ENCODE measurements at places on chromosomes 12 and 14.

GRCh38 chr12:95963096-95963495 is 20.0 kb downstream of the AMDHD1 start:
- no peak for DNase-seq

DNA sequence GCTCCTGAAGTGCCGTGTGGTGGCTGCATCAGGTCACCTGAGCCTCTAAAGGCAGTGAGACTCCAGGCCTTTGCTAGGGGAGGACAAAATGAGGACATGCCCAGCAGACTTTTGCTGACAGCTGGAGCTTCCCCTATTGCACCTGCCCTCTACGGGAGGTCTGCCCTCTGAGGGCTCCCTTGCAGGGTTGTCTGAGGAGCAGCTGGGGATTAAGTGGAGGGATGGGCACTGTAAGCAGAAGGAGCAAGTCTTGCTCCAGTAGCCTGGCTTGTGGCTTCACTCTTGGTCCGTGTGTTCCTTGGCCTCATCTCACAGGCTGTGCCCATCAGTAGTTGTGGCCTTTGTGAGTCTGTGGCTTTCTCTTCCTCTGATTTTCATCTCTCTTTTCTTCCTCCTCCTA is 66.9 kb upstream of the NRXN3 start:
- DNase-seq: no peak

GRCh38 chr14:59507063-59507751 is 22.9 kb downstream of the JKAMP start:
- peak; percentile 67 for DNase-seq

GRCh38 chr12:131511803-131512561 is 198.9 kb upstream of the SFSWAP start:
- no peak for DNase-seq

- DNase-seq: no peak
These were observed 406.4 kb downstream of the NRXN3 start for GRCh38 chr14:78576437-78577166.
